Nephron progenitor cell (in vitro differentiated cells): ENCODE measurements at places on chromosomes 4 and X.

- DNase-seq, result no peak
These were observed 20.8 kb downstream of the HMX1 start for GRCh38 chr4:8850830-8851188.

DNA sequence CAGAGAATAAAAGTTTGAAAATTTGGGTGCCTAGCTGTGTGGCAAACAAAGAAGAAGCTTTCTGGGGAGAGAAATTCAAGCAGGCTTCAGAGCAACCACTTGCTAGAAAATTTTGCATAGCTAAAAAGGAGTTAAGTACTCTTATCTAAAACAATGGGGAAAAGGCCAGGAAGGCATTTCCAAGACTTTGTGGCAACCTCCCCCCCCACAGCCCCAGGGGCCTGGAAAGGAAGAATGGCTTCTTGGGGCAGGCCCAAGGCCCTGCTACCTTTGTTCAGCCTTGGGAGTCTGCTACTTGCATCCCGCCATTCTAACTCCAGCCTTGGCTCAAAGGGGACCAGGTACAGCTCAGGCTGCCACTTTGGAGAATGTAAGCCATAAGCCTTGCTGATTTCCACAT, 102.2 kb downstream of the PTCHD1 start:
- no peak for DNase-seq

DNA sequence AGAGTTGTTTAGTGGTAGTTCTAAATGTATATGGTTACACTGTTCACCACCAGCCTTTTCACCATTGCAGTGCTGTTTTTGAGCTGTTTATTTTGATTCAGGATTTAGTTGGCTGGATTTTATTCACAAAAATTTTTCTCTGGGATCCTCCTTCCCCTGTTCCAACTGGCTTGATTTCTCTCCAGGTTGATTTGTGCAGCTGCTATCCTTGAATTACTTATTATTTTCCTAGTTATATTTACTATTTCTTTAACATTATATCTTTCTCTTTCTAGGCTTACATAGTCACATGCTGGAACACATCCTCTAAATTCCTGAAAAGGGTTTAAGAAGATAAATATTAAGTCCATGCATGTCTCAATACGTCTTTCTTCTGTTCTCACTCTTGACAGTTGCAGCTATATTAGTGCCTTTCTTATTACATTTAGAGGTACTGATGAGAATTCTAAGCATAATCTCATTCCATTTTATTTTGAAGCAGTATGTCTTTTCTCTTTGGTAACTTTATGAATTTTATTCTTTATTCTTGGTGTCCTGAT, 82.2 kb downstream of the SUPT20HL2 start:
- no peak for DNase-seq

- no peak for DNase-seq
These were observed 74.5 kb upstream of the PAQR3 start for GRCh38 chr4:79013756-79014155.

- DNase-seq, result no peak
These were observed 52.0 kb downstream of the RTL9 start for GRCh38 chrX:110410603-110411002.

DNA sequence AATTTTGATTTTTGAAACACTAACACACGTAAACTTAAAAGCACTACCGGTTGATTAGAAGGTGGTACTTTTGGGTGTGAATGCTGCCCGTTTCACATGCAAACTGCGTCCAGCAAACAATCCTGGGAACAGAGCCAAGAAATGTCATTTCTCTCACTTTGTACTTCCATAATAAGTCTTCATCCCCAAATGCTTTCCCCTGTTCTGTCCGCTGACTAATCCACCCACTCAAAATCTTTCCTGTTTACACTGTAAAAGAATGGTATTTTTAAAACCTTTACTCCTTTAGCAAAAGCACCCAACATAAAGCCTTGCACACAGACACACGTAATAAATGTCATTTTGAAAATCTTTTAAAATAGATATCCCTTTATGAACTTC, 39.1 kb upstream of the PDLIM5 start:
- no peak for DNase-seq

DNA sequence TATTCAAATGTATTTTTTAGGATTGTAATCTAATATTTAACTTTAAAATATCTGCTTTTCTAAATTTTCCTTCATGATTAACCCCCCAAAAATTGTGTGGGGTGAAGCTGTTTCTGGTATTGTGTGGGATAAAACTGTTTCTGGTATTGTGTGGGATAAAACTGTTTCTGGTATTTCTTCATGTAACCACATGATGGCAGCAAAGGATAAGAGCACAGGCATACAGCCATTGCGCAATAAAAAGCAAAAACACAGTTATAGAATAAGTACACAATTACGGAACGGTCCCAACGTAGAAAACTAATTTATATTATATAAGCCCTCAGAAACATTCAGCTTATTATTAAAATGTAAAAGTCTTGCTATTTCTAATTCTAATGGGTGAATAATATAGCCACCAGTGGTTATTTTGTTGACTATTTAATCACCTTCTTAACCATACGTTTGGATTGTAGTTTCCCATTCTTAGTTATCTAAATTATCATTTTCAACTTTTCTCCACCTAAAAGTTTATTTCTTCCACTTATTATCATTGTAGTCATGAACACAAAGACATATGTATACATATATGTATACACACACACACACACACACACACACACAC, 333.9 kb upstream of the FSTL5 start:
- DNase-seq, result no peak

- no peak for DNase-seq
These were observed 7.4 kb downstream of the AFAP1 start for GRCh38 chr4:7932287-7932686.

GRCh38 chr4:143262838-143263237, 73.8 kb upstream of the GAB1 start:
- DNase-seq, result no peak

- DNase-seq, result no peak
These were observed 66.0 kb downstream of the AASDH start for GRCh38 chr4:56321251-56321650.

GRCh38 chrX:126339928-126340327, 173.8 kb upstream of the DCAF12L2 start:
- DNase-seq, result no peak
